Activated CD4-positive, alpha-beta T cell treated with anti-CD3 and anti-CD28 coated beads for 4 hours (primary cell): ENCODE measurements at places on chromosomes 11 and 22.

- DNase-seq = no peak
These were observed 19.3 kb downstream of the CACNA1I start for GRCh38 chr22:39589875-39590274.

GRCh38 chr22:28029201-28029948 lies 110.3 kb upstream of the PITPNB start:
- no peak for DNase-seq

- no peak for DNase-seq
These were observed 30.4 kb upstream of the MICAL2 start for GRCh38 chr11:12079726-12080556.

- no peak for DNase-seq
These were observed 338.0 kb downstream of the TENM4 start for GRCh38 chr11:79102840-79103239.

DNA sequence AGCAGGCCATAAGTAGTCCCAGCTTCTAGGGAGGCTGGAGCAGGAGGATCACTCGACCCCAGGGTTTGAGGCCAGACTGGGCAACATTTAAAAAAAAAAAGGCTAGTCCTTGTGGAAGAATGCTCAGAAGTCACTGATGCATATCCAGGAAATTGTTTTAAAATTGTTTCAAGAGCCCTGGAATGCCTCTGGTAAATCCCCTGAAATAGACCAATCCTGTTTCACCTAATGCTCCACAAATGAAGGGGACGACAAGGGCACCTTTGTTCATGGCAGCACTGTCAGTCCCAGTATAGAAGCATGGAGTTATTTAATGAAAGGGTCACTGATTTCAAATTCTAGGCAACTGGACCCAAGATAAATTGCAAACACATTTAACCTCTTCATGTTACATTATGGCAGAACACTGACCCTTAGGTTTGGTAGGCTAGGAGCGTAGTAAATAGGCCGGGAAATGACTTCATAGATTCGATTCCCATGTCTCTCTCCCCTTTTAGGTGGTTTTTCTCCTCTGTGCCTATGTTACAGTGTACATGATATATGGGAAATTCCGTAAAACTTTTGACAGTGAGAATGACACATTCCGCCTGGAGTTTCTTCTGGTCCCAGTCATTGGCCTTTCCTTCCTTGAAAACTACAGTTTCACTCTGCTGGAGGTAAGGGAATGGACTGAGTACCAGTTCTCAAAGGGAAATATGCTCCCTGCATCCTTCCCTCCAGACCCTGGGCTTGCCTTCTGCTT lies 11.4 kb downstream of the KDELR3 start:
- DNase-seq = no peak

DNA sequence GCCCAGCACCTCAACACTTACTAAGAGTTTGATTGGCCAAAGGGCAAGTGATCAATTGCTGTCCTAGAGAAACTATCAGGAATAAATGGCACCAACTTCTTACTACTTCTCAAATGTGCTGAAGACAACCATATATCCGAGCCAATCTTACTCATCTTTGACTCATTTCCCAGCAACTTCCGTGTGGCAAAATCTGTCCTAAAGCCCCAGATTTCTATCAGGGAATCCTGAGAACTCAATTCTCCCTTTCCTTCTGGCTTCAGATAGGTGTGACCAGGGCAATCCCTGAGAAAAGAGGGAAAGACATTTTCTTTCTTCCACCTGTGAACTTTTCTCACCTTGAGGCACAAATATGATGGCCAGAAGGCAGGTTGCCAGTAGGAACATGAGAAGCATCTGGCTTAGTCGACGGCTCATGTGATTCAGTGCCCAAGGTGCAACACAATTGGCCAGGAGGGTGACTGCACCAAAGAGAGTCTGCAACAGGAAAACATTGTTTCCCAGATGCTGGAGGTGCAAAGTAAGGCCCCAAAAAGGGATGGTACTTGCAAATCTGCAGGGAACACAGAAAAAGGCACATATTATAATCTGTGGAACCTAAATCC lies 21.8 kb upstream of the SLC22A24 start:
- no peak for DNase-seq

DNA sequence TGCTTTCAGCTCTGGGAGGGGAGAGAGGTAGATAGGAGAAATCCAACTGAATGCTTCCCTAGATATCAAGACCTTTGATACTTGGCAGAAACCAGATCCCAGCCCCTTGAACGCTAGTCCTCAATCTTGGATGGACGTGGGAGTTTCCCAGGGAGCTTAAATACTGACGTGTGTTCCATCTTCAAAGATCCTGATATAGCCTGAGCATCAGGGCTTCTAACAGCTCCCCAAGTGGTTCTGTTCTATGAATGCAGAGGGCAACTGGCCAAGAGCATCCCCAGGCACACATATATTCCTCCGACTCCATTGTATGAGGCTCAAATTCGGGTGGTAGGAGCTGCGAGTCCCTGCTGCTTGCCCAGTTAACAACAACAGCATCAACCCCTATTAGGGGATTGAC lies 8.7 kb upstream of the ACCS start:
- no peak for DNase-seq

DNA sequence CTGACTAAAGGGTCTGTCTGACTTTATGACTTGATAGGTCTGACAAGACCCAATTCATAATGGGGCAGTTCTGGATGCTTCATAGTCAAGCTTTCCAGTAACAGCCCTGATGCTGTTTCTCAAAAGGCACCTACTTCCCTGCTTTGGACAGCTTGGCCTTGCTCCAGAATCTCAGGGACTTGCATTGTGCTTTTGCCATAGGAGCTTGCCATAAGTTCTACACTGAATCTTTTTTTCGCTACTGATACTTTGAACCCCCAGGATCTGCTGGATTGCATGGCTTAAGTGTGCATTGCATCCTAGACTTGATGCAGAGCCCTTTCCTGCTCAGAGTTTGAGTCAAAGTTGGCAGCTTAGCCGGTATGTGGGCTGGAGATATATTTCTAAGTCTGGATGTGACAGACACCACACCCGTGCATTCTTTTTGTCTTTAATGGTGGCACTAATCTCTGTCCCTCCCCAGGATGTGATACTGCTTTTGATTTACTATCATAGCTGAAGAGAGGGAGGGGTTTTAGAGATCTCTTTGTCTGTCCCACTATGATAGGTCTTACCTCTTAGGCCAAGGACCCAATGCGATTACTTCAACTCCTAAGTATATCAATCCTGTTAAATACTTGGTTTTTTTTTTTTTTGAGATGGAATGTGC lies 16.9 kb upstream of the SLC3A2 start:
- no peak for DNase-seq

- DNase-seq = no peak
These were observed 7.5 kb upstream of the OR8G1 start for GRCh38 chr11:124233376-124233775.

- DNase-seq = no peak
These were observed 5.7 kb upstream of the SULT4A1 start for GRCh38 chr22:43867839-43868635.

DNA sequence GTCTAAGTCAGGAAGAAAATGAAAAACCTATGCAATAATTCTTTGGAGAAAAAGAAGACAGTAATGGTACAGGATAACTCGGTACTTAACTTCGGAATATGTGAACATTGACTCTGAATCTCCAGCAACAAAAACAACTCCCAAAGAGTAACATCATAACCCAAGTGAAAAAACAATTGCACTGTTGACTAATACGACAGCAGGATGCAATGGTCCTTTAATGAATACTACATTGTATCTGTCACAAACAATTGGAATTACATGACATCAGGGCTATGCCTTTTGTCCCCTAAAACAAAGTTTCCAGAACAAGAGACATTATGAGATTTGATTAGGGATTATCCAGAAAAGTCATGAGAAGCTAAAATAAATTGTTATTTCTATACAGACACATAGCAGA lies 1065.9 kb downstream of the LRRC4C start:
- DNase-seq = no peak

DNA sequence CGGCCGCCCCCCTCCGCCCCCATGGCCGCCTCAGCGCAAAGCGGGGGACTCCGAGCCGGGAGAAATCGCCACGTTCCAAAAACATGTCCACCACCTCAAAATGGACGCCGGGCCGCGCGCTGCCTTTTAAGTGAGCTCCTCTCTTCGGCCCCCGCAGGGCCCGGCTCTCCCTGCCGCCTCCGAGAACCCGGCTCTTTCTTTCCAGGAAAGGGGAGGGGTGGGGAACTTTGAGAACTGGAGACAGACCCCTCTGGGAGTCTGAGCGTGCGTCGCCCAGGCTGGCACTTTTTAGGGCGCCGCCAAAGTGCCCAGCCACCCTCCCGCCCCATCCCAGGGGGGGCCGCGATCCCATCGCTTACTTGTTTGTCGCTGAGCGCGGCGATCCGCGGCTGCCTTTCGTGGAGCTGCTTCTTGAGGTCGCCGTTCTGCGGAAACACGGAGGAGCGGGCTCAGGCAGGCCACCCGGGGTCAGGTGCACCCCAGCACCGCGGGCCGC lies 1.6 kb downstream of the PHF21B start:
- DNase-seq = no peak

GRCh38 chr22:23803001-23803819 lies 16.4 kb downstream of the SMARCB1 start:
- no peak for DNase-seq

DNA sequence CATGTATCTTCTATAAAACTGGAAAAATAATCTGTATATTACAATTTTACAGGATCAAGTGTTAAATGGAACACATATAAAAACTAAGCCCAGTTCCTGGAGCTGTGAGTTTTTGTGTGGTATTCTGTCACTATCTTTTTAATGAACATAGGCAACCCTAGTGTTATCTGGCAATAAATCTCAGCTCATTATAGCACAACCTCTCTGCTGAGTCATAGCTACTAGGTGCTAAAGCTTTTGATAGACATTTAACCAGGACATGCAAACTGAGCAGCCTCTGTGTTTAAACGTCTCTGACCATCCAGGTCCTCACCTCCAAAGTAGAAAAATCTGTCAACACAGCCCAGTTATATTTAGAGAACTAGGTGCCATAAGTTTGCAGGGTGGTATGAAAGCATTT lies 91.0 kb upstream of the CARD18 start:
- DNase-seq = no peak

GRCh38 chr22:35840302-35840739 lies 122.6 kb downstream of the APOL5 start:
- peak; percentile 2 for DNase-seq

- no peak for DNase-seq
These were observed 21.6 kb downstream of the FOLR3 start for GRCh38 chr11:72157131-72157530.

GRCh38 chr11:76653012-76653673 lies 17.4 kb downstream of the LRRC32 start:
- no peak for DNase-seq

- no peak for DNase-seq
These were observed 1398.9 kb downstream of the BRD1 start for GRCh38 chr22:48428631-48429371.

GRCh38 chr11:17413414-17414316 lies 25.2 kb upstream of the KCNJ11 start:
- DNase-seq = no peak

DNA sequence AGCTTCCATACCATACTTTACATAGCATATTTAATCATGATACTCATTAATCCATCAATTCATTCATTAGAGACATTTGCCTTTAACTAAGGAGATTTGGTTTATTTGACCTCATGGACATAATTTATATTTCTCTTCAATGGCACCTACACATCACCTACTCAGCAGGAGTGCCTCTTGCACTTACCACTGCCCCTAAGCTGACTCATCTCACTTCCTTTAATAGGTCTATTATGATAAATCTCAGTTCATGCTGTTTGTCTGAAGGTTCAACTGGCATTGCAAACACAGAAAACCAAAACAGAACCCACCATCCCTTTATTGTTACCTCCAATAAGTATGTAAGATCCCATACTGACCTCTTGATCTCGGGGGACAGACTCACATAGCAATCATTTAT lies 186.7 kb downstream of the LUZP2 start:
- no peak for DNase-seq

DNA sequence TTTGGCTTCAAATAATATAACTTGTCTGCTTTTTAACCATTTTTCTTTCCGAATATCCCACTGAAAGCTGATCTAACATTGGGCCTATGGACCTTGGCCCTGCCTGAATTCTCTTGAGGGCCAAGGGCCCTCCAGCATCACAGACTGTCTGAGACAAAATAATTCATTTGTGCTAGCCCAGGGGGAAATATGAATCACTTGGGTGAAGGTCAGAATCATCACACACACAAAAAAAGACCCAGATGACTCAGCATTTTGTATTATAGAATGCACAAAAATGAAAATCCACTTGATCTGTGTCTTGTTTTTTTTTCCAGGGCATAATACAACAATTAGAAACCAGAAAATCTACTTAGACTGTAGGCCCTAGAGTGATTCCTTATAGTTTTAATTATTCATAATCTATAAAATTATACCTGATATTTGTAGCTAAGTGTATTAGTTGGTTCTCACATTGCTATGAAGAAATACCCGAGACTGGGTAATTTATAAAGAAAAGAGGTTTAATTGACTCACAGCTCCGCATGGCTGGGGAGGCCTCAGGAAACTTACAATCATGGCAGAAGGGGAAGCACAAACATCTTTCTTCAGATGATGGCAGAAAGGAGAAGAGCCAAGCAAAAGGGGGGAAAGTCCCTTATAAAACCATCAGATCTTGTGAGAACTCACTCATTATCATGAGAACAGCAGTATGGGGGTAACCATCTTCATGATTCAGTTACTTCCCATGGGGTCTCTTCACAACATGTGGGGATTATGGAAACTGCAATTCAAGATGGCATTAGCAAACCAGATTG lies 15.6 kb upstream of the RDX start:
- DNase-seq = no peak

DNA sequence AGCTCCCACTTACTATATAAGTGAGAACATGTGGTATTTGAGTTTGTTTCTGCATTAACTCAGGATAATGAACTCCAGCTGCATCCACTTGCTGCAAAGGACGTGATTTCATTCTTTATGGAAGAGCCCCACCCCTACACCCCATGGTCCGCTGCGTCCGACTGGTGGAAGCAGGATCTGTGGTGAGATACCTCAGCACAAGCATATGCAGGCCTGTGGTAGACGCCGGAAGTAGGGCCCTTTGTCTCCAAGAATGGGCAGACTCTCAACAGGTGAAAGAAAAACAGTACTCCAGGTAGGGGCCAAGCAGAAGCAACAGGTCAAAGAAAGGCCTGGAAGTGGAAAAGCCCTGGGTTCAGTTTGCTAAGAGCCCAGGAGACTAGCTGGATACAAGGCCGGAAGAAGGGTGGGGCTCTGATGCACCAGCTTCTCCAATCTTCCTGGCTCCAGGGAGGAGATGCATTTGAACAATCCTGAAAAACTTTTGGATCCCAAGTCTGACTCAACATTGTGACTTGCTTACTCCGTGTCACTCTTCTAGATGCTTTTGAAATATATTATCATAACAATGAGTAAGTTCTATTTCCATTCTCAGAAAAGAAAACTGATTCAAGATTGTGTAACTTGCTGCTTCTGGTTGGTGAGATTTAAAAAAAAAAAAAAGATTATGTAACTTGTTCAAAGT lies 30.4 kb downstream of the NEAT1 start:
- no peak for DNase-seq

DNA sequence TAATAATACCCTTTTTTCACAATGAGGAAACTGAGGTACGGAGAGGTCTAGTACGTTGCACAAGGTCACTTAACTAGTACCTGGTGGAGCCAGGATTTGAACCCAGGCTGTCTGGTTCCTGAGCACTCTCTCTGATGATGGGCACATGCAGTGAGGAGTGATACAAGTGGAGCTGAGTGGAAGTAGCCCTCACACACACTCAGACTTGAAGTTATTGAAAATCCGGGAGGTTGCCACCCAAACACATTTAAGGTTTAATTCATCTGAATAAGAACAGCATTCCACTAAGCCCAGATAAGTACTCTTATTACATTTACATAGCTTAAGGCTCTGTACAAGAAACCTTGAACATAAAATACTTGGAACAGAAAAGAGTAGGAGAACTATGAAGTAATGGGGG lies 4.8 kb downstream of the GRAP2 start:
- DNase-seq = no peak

GRCh38 chr22:37817705-37818408 lies 5.3 kb upstream of the GALR3 start:
- DNase-seq = peak; percentile 72
